Fibroblast of villous mesenchyme (primary cell): ENCODE measurements at places on chromosomes 12 and 14.

DNA sequence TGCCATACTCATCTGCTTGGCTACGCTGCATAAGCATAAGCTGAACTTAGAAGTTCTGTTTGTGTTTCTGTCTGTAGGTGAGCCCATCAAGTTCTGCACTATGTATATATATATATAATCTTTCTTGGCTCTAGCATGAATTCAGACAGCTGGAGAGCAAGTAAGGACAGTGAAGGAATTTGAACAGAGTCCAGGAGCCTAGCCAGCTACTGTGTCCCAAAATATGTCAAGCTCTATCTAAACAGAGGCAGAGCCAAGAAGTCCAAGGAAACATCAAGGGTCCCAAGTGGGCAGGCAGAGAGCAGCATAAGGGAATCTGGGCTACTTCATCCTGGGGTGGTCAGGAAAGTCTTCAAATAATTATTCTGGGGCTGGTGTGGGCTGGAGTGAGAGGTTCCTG, 118.5 kb upstream of the NPAS3 start:
- no peak for DNase-seq

GRCh38 chr12:108605690-108606406, 8.0 kb upstream of the TMEM119 start:
- DNase-seq = no peak

DNA sequence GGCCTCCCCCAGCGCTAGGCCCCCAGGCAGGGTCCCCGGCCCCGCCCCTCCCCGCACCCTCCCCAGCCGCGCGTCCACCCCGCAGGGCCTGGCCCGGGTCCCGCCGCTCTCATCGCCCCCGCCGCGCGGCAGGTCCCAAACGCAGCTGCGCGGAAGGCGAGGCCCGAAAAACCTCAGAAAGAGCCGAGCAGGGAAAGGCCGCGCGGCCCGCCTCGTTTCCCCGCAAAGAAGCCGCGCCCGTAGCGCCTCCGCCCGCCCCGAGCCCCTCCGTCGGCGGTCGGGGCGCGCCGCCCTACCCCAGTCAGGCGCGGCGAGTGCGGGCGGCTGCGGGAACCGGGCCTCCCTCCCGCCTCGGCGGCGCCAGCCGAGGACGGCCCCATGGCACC, 324 bp downstream of the POLE start:
- DNase-seq = no peak

DNA sequence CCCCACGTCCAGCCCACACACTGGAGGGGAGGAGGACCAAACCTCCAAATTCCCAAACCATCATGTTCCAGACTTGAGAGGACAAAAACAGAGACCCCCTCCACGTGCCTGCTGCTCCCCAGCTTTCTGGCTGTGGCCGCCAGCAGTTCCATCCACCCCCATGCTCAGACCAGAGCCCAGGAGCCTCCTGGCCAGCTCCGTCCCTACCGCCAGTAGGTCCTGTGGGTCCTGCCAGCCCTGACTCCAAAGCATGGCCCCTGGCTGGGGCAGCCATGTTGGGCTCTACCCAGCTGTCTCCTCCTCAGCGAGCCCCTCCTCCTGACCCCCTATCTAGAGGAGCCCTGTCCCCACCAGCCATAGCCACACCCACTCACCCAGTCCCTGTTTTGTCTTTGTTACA, 227.3 kb upstream of the RTL1 start:
- DNase-seq = no peak

- no peak for DNase-seq
Measured at GRCh38 chr14:50924843-50925242, 19.4 kb downstream of the PYGL start.
